ENCODE measurements at places on chromosomes 4 and X.

GRCh38 chr4:101417046-101417445 lies 69.7 kb upstream of the PPP3CA start:
- DNase-seq: no peak

DNA sequence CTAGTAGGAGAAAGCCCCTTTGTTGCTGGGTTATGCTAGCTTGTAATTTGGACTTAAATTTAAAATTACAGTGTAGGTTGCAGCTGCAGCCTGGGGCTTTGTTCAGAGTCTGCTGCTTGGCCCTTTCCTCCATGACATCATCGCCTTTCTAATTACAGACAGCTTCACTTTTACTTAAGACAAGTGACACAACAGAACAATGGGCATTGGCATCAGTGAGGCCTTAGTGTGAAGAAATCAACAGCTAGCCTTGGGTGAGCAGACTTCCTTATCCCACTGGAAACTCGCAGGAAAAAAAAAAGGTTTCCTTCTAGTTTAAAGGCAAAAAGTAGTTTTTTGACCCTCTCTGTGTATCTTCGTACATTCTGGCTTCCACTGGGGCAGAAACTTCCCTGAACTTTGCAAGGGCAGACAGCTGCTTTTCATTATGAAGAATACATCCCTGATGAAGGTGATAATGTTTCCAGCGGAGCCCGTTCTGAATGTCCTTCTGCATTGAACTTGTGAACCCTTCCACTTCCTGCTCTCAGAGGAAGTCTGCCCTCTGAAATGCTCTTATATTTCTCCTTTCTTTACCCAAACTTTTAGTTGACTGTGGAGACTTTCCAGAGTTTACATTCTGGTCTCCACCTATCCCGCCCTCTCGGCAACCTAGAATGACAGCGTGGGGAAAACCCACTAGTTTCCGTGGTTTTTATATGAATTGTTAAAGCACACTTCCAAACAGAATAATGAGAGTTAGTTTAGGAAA lies 123.2 kb upstream of the FAM9C start:
- no peak for DNase-seq

DNA sequence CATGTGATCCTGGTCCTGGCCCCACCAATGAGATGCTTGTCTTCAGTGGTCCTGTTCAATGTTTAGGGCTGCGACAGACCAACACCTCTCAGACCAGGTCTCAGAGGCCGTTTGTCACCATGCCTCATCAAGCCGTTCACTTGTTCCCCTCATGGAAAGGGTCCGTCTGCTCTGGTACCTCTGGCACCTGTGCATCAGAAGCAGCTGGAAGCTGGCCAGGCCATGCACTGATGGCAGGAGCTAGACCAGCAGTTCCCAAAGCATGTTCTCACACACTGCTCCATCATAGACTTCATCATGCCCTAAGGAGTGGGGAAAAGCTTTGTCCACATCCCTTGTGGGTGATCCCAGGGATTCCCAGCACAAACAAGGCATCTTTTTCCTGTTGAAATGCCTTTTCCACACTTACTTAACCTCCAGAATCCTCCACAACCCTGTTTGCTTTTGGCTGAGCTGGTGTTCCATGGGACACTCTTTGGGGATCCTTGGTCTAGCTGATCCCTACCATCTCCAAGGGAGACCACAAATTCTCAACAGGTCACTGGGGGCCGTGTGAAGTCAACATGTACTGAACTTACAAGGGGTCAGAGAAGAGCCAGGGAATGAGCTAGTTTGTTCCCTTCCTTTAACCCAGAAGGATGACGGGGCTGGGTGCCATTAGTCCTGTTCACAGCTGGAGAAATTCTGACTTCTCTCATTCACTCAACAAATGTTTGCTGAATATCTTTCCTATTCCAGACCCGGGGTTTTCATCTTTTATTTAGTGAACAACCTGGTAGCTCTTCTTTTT lies 21.8 kb downstream of the SH3TC1 start:
- no peak for DNase-seq

DNA sequence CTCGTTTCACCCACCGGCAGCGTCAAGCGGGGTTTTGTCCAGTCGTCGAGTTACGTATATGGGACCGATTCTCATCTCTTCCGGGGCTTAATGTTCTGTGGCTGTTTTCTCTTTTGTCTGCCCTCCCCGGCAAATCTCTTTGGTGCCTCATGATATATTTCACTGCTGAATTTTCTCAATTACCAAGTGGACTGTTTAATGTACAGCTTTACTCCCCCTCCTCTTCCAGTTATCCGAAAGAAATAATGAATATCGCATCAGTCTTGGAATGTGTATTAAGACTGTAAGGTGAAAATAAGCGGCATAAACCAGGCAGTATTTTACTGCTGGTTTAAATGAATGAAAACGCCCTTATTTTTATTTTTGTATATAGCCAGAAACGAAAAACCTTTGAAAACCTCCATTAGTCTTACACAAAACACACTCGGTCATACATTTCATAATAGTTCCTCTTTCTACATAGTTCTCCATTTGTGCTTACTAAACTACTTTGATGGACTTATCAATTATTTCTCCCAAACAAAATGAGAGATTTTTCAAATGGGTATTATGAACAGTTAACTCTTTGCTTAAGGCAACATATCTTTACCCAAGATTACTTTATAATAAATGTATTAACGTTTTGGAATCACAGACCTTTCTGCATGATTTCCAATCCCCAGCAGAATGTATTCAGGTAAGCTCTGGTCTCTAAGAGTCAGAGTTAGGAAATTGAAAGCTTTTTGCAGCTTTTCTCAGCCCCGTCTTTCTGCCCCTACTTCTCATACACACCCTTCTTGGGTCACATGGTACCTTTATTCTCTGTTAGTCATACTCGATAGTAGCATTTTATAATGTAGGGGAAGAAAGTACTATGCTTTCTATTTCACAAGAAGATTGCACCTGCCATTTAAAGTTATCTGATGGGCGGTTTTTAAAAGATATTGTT lies 979 bp downstream of the RP2 start:
- no peak for DNase-seq

- DNase-seq: no peak
These were observed 2.3 kb upstream of the ZCCHC4 start for GRCh38 chr4:25310066-25310802.

- DNase-seq: no peak
These were observed 264.9 kb upstream of the ZC4H2 start for GRCh38 chrX:65241059-65241721.

DNA sequence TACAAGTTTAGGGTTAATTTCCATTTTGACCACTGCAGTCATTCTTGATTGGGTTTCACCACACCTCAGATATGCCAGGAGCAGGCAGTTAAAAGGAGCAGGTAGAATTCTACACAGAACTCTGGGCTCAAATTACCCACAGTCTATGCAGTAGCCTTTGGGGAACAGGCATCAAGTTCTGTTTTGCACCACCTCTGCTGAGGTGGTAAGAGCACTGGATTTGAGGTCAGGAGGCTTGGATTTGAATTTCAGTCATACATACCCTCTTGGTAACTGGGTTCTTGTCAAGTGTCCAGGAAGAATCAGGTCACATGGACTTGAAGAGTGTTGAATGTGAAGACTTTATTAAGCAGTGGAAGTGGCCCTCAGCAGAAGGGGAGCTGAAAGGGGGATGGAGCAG lies 40.4 kb upstream of the PGK1 start:
- no peak for DNase-seq

DNA sequence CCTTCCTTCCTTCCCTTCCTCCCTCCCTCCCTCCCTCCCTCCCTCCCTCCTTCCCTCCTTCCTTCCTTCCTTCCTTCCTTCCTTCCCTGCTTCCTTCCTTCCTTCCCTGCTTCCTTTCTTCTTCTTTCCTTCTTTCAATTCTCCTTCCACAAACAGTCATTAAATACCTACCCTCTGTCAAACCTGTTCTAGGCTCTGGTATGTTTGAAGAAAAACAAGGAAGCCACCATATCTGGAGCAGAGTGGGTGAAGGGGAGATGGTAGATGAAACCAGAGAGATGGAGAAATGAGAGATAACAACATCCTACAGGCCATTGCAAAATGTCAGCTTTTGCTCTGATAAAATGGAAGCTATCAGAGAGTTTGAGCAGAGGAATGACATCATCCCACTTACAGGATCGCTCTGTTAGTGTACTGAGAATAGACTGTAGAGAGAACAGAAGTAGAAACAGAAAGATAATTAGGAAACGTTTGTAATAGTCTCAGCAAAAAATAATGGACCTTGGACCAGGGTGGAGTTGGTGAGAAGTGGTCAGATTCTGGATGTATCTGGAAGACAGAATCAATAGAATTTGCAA lies 334.0 kb downstream of the STIM2 start:
- DNase-seq: no peak

DNA sequence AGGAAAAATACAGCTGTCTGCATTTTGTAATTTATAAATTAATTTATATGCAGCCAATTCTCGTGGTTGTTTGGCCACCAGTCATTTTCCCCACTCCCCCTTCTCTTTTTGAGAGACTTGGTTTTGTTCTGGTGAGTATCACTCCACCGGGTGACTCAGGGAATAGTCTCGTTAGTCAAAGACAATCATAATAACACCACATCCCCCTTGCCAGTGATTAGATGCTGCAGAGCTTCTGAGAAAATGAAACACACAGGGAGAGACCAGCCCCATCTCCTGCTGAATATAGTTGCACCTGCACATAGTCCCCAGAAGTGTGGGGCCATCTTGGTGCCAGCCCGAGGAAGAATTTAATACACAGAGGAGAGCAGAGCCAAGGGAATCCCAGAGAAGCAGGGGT lies 8.0 kb upstream of the FNIP2 start:
- DNase-seq: no peak

GRCh38 chr4:1658146-1658545 lies 26.0 kb downstream of the FAM53A start:
- DNase-seq: no peak

DNA sequence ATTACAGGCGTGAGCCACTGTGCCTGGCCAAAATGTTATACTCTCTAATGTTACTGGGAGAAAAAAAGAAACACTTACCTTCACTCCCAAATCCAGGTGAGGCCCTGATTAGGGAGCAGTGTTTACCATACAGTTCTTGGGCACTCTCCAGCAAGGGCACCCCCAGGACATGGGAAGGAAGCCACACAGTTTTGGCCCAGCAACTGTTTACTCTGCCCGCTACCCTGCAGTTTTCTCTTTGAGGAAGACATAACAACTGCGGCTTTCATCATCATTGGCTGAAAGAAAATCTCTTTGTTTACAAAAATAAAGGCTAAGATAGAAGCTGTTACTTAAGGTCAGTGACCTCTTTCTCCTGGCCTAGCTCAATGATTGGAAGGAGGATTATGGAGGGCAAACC lies 145.5 kb upstream of the DUSP21 start:
- DNase-seq: no peak

- no peak for DNase-seq
These were observed 1089.8 kb downstream of the FAT4 start for GRCh38 chr4:126404549-126404948.

DNA sequence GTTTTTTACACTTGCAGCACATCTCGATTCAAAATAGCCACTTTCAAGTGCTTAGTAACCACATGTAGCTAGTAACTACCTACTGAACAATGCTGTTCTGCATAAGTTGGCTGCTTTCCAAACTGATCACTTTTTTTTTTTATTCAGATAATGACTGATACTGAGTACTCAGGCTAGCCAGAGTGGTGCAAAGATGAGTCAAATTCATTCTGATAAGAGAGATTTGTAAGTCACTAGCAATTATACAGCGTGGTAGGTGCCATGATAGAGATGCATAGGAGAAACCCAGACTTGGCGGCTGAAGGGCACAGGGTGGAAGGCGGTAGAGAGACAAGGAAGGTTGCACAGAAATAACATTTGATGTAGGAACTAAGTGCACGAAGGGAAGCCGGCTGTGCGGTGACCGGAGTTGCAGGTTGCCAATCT lies 357 bp upstream of the IGBP1 start:
- DNase-seq: no peak

DNA sequence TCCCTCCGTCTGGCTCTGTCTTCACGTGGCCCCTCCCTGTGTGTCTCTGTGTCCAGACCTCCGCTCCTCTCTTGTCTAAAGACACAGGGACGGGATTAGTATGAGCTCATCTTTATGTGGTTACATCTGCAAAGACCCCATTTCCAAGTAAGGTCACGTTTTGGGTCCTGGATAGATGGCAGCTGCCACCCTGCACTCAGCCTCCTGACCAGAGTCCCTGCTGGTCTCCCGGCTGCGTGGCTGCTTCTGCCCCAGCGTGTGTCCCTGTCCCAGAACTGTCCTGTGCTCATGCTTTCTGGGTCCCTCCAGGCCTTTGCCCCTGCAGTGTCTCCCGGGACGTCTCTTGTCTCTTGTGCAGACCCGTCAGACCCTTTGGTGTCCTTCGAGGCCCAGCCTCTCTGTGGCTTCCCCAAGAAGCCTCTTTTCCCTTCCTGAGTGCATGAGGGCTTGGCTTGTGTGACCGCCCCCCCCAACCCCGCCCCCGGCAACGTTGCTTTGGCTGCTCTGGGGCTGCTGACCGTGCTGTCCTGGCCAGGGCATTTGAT lies 107.3 kb downstream of the PSAPL1 start:
- DNase-seq: no peak

GRCh38 chrX:149097786-149098185 lies 407.3 kb downstream of the IDS start:
- DNase-seq: no peak

GRCh38 chr4:20831746-20832145 lies 131.5 kb downstream of the PACRGL start:
- DNase-seq: no peak

- no peak for DNase-seq
These were observed 280.3 kb upstream of the INTU start for GRCh38 chr4:127352220-127353113.

GRCh38 chr4:57424232-57424897 lies 314.2 kb upstream of the IGFBP7 start:
- peak; percentile 88 for DNase-seq

- no peak for DNase-seq
These were observed 182.1 kb downstream of the MOSPD2 start for GRCh38 chrX:15055146-15055930.

- DNase-seq: no peak
These were observed 2.0 kb downstream of the CHST7 start for GRCh38 chrX:46575586-46575985.

DNA sequence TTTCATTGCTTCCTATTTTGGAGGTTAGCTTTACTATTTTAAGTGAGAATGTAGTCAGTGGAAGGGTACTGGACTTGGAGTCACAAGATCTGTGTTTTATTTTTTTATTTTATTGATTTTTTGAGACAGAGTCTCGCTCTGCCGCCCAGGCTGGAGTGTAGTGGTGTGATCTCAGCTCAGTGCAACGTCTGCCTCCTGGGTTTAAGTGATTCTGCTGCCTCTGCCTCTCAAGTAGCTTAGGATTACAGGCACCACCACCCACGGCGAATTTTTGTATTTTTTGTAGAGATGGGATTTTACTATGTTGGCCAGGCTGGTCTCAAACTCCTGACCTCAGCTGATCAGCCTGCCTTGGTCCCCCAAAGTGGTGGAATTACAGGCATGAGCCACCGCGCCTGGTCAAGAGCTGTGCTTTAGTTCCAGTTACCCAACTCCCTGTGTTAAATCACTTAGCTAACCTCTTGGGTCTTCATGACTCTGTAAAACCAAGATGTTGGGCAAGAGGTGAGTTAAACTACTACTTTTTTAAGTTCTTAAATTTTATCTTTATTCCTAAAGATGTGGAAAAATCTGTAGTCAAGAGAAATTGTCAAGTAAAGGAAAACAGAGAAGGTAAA lies 11.2 kb downstream of the USP9X start:
- DNase-seq: no peak

Data from tibial artery (tissue), 4 donors.